ENCODE measurements at places on chromosomes 13 and 19.

DNA sequence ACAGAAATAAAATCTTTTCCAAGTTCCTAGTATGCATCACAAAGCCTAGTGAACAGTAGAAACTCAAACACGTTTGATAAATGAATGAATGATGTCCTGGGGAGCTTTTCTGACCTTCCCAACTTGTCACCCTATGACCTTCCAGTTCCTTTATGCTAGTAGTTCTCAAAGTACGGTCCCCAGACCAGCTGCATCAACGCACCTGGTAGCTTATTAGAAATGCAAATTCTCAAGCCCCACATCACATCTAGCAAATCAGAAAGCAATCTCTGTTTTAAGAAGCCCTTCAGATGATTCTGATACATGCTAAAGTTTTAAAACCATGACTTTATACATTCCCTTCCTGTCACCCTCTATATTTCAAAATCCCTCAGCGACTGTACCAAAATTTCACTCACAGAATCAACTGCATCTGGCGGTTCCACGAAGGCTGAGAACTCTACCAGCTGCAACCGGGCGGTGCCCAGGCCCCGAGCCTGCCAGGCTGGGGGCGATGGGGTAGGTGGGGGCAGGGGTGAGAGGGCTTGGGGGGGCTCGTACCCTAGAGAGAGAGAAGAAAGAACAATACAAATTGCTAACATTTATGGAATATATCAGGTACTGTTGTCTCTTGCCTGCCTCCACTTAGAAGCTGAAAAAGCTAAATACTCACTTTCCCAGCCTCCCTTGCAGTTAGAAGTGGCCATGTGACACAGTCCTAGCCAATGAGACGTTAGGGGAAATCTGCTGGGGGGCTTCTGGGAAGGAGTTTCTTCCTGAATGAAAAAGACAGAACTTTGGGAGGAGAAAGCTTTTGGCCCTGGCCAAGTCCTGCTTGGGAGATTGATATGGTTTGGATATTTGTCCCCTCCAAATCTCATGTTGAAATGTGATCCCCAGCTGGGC is 13.3 kb downstream of the CD37 start:
- DNase-seq = no peak

DNA sequence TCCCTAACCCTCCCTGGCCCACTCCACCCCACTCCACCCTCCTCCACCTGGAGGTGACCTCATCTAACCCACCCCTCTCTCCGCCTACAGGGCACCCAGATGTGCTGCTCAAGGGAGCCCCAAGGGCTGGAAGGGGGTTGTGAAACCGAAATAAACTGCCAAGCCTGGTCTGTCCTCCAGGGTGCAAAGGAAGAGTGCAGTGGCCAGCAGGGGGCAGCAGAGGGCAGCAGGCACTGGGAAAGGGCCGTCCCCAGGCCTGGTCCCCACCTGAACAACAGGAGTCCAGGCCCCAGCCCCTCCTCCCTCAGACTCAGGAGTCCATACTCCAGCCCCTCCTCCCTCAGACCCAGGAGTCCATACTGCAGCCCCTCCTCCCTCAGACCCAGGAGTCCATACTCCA is 8.4 kb upstream of the BCAM start:
- peak; percentile 47 for DNase-seq

DNA sequence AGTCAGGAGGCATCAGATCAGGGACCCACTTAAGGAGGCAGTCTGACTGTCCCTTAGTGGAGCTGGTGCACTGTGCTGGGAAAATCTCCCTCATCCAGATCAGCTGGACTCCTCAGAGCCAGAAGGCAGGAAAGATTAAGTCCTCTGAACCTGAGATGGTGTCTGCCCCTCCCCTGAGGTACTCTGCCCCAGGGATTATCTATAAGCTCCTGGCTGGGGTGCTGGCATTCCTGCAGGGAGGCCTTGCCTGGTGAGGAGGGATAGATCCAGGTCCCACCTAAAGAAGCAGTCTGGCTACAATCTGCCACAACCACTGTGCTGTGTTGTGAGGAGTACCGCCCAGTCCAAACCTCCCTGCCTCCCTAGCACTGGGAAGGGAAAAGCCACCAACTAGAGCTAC is 81.2 kb downstream of the NHLRC3 start:
- DNase-seq = no peak

DNA sequence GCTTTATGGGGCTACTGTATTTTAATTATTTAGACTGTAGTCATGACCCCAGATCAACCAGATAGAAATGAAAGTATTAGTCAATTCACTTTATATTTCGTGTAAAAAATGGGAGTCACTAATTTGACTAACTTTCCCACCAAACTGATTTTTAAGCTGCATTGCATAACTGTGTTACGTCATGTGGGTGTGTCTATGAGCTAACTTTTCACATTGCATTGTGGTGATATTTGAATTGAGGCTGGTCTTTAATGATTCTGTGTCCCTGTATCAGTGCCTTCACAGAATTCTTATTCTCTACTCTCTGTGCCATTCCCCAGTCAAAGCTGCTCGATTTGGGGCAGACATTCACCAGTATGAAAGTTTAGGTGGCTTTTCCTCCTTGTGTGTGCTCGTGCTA is 172.7 kb upstream of the MAB21L1 start:
- DNase-seq = peak; percentile 4

DNA sequence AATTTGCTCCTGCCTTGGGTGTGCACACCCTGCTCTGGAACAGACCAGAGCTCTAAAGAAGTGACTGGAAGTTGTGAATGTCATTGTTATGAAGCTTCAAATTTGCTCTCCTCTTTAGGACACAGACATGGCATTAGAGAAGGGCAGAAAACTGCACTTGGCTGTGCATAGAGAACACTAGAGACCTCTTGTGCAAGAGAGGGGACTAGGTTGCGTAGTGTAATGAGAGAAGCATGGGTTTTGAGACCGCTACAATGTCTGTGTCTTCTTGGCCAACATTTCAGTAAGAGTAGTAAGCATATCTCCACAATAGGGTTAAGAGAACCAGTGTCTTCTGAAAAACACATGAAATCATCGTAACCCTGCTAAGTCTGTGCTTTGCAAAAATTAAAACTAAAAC is 423.3 kb downstream of the SPRY2 start:
- no peak for DNase-seq

DNA sequence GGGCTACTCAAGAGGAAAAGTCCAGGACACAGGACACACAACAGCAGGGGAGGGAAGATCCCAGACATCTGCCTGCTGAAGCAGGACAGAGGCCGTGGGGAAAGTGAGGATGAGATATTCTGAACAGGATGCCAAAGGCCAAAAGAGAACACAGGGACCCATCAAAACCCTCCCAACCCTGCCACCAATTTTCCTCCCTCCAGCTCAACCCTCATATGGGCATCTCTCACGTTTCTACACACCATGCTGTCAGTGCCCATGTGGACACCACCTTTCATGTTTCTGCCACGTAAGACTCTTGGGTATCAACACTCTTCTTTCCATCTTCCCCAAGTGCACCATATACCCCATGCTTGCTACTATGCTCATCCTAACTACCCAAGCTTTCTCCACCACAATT is 97.6 kb downstream of the RNASEH2B start:
- no peak for DNase-seq

DNA sequence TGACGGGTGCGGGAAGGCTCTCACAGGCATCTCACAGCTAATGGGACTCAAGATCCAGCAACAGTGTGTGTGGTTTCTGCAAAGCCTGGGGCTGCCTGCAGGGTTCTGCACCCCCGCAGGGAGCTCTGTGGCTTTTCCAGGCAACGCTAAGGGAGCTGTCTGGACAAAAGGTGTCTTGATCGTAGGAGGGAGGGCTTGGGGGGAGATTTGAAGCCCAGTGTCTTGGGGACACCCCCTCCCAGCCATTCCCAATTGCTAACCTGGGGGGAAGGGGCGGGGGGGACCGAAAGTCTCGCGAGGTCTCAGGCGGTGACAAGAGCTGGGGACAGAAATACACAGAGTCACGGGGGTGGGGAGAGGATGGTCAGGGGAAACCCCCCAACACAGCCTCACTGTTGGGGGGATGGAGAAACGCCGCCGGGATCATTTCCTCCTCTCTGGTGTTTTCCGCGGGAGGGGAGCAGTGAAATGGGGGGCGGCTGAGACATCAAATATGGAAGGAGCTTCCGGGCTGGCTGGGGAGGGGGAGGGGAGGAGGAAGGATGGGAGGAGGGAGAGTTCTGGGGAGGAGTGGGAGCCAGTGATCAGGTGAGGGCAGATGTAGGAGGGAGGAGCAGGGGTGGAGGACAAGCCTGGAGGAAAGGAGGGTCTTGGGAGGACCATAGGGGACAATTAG is 13.3 kb downstream of the KCNC3 start:
- DNase-seq = no peak

- DNase-seq = no peak
These were observed at the start of gene ARHGEF18 for GRCh38 chr19:7348587-7349230. Gene ARHGEF18 (plus strand): TSS chr19:7348937. CDS start chr19:7362891, 13,954 bp downstream.

All from fibroblast of lung (primary cell).